Stimulated activated CD8-positive, alpha-beta memory T cell treated with anti-CD3 and anti-CD28 coated beads, Interleukin-7, amount 100 ng/mL, for 48 hours (primary cell): ENCODE measurements at places on chromosomes 7 and 10.

DNA sequence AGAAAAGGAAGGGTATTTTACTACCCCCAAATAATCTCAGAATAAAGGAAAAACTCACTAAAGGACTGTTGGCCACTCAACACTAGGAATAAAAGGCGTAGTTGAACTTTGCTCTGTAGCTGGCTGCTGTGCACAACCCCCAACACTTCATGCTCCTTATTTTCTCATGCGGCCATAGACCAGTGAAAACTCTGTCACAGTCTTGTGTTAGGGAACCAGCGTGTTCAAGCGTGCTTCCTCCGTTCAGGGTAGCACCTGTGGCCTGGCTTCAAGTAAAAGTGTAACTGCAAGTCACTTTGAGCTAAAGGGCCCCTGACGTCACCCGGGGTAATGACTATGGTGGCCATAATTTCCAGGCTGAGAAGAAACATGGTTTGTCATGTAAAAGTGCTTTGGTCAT, 27.0 kb downstream of the BLNK start:
- DNase-seq: no peak

DNA sequence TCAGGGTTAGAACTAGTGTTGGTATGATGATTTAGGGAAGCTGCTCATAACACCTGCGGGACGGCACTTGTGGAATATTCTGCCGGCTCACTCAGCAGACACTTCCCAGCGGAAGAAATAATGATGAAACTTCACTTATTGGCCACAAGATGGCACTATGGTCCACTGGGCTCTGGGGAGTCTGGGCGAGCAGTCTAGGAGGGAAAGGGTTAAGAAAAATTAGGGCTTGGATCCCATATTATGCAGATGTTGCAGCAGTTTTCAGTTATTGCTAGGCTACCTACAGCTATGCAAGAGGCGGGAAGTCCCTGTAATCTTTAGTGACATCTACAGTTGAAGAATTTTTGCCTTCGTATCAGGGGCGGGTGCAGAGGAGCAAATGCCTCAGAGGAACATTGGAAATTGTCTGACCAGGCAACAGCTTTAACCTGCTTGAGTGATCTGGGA, 238.7 kb upstream of the PRSS58 start:
- DNase-seq: no peak

DNA sequence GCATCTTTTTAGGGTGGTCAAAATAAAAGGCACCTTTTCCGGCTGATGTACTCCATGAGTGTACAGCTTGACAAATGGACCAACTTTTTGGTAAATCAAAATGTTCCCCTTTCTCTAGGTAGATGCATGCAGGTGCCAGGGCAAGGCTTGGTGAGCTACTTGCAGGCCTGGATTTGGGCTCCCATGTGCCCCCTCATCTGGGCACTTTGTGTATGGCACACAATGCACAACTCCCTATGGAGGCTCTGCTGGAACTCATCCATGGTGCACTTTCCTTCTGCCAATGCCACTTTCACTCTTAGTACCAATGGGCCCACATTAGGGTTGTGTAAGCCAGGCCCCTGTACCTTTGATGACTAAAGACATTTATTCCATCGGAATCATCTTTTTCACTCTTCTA, 300.8 kb downstream of the SDHAF3 start:
- DNase-seq: no peak

GRCh38 chr10:11849277-11849676, 26.1 kb downstream of the PROSER2 start:
- DNase-seq: no peak

DNA sequence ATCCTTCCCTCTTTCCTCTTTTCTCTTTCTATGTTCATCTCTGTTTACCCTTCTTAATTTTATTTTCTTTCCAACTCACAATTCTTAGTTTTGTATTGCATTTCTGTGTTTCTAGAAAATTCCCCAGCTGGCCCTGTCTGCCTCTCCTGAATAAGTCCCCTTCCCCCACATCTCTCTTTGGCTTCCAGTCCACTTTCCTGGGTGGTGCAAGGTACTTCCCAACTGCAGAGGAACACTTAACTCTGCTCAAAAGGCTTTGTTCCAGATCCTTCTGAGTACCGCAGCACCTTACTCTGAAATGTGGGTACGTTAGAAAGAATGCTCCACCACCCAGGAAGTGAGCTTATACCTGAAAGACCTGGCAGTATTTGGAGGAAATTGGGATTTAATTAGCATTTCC, 227.0 kb downstream of the TMEM178B start:
- no peak for DNase-seq

DNA sequence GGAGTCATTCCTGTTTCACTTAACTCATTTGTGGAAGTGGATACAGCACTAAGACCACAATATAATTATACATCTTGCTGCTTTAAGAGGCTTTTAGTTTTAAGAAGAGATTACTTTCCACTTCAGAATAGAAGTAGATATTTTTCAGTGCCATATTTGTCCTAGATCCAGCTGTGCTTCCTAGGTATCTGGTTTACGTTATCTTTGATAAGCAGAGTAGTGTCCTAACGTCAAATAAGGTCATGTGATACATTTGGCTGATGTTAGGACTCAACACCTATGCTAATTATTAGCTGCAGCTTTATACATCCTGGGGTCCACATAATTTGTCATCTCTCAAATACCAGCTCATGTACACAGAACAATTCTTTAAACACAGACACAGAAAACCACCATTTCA, 196.2 kb upstream of the SMIM30 start:
- DNase-seq: no peak

DNA sequence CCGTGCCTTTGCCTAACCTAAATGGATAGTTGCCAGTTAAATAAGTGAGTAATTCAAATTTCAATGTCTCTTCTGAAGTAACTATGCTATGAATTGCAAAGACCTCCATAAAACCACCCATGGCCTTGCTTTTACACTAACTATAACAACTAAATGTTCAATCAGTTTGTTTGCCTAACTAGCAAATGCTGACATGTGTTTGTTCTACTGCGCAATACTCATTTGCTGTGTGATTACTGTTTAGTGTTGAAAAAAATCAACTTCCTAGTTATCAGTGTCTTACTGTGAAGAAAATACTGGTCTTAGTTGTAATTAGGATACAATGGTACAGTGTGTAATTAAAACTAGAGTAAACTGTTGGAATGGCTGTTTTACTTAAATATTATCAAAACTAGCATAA, 47.3 kb upstream of the GATAD1 start:
- DNase-seq: no peak
